ENCODE measurements at places on chromosomes 4 and X. TPM values are rescaled to one million over a fixed set of nuclear protein-coding genes. Genes with fewer than 3 reads are reported as not detected.

DNA sequence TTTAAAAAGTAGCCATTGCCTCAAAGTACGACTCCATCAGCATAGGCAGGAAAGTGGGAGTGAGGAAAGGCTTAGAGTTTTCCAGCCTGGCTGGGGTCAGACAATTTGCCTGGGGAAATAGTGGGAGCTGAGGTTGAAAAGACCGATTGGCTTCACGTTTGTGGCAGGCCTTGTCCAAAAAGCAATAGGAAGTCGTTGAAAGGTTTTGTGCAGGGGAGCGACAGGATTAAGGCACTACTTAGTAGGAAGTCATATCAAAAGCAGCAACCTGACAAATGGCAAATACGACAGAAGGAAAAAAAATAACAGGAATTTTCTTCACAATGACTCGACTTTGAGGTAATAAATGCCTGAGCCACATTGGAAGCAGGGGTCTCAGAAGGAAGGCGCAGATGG, 691 bp upstream of the EREG start:
- DNase-seq: no peak

EPHA5 gene
- not detected for total RNA-seq

CSAG2 gene
- total RNA-seq: not detected

- no peak for DNase-seq
These were observed 11.4 kb downstream of the ASIC5 start for GRCh38 chr4:155854582-155855226.

GRCh38 chrX:3307881-3308280, 38.6 kb downstream of the MXRA5 start:
- DNase-seq: no peak

- no peak for DNase-seq
These were observed 56.7 kb downstream of the DOCK11 start for GRCh38 chrX:118552121-118552900.

TCEAL8 gene
- total RNA-seq: 21.9 TPM

GRCh38 chrX:113868177-113868576, 715.7 kb upstream of the HTR2C start:
- no peak for DNase-seq

- DNase-seq: no peak
These were observed 21.1 kb downstream of the HOPX start for GRCh38 chr4:56659946-56660345.

- no peak for DNase-seq
These were observed 11.4 kb upstream of the CITED1 start for GRCh38 chrX:72317139-72317538.

DNA sequence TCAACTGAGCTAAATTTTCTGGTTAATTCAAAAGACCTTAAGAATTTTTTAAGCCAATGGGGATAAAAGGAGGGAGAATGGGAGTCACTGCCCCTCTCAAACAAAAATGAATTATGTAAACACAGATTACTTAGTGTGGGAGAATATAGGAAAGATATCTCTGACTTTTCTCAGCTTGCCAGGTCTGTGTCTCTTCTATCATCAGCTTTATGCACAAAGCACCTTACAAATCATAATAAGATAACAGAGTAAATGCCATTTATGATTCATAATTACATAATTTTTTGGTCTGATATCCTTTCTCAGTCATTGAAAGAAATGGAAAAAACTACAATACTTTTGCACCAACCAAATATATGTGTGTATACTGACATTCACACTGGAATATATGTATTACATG, 604.6 kb upstream of the FAM241A start:
- DNase-seq: no peak

GRCh38 chr4:15961781-15962510, 1.0 kb downstream of the FGFBP2 start:
- no peak for DNase-seq

GRCh38 chrX:72236841-72237240, 2.0 kb downstream of the ERCC6L start:
- DNase-seq: no peak

- DNase-seq: no peak
These were observed 442.7 kb downstream of the EPHA5 start for GRCh38 chr4:65227628-65228027.

NPNT gene
- total RNA-seq: 0.17 TPM

- no peak for DNase-seq
These were observed 192.8 kb upstream of the BCOR start for GRCh38 chrX:40290517-40290916.

MAOA gene
- total RNA-seq: 0.54 TPM

HERC3 gene
- total RNA-seq: 12.8 TPM

- DNase-seq: no peak
These were observed 479 bp downstream of the BRCC3 start for GRCh38 chrX:155071694-155072280.

DNA sequence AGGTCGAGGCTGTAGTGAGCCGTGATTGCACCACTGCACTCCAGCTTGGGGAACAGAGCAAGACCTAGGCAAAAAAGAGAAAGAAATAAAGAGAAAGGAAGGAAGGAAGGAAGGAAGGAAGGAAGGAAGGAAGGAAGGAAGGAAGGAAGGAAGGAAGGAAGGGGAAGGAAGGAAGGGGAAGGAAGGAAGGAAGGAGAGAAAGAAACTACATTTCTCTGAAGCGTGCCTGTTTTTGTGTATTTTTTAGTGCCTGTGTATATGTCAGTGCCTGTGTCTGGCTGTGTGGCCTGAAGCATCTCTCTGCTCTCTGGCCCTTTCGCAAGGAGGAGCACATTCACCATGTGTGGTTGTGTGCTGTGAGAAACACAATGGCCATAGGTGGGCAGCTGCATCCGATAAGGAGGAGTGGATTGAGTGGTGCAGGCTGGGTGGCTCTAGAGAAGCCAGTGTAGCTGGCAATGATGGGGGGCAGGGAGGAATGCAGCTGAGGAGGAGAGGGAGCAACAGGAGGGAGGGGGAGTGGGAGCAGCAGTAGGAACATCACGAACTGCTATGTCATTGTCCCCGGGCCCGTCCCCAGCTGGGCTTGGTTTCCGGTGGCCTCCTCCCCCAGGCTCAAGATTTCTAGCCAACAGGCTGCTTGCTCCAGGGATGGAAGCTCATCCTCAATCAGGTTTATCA, 11.4 kb downstream of the SYN1 start:
- no peak for DNase-seq

CLGN gene
- total RNA-seq: not detected

DNA sequence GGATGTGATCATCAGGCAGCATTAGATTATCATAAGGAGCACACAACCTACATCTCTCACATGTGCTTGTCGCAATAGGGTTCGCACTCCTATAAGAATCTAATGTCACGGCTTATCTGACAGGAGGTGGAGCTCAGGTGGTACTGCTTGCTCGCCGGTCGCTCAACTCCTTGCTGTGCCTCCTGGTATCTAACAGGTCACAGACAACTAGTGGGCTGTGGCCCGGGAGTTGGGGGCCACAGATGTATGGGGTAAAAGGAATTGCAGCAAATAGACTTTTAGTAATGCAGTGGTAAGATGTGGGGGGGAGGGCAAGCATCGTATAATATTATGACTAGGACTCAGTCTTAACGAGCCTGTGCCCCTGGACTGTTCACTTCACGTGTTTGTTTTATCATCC, 624.8 kb downstream of the CENPC start:
- DNase-seq: no peak

VEGFD gene
- not detected for total RNA-seq

GRCh38 chr4:189036906-189037305, 897.7 kb downstream of the TRIML1 start:
- DNase-seq: no peak

DNA sequence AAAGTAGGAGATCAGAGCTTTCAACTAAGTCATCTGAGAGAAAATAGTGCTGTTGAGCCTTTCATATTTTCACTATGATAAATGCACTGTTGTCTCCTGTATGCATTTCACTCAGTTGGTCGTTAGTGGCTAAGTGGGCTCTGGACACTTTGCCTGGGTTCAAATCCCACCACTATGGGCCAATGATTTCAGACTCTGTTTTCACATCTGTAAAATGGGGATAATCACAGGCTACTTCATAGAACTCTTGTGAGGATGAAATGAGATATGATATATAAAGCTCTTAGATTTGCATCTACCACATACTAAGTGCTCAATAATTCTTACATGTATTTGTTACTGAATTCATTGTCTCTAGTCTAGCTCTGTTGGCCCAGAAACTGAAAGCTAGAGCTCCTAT, 16.8 kb downstream of the LNX1 start:
- DNase-seq: no peak

GRCh38 chr4:188779581-188779980, 640.3 kb downstream of the TRIML1 start:
- DNase-seq: no peak

DNA sequence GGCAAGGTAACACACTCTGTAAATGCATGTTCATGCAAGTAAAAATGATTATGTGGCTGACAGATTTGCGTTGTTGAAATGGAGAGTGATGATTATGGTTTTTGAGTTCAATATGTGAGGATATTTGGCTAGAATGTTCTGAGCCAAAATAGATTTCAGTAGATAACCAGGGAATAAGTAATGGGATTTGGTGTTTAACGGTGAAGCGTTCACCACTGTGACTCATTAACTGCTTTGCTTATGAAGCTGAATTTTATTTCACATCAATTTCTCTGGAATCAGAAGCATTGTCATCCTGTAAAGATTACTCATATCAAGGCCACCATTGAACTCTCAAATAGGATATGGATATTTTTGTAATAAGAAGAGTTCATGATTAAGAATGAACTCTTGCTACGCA, 11.7 kb downstream of the AFP start:
- no peak for DNase-seq

F8 gene
- total RNA-seq: 2.7 TPM

DNA sequence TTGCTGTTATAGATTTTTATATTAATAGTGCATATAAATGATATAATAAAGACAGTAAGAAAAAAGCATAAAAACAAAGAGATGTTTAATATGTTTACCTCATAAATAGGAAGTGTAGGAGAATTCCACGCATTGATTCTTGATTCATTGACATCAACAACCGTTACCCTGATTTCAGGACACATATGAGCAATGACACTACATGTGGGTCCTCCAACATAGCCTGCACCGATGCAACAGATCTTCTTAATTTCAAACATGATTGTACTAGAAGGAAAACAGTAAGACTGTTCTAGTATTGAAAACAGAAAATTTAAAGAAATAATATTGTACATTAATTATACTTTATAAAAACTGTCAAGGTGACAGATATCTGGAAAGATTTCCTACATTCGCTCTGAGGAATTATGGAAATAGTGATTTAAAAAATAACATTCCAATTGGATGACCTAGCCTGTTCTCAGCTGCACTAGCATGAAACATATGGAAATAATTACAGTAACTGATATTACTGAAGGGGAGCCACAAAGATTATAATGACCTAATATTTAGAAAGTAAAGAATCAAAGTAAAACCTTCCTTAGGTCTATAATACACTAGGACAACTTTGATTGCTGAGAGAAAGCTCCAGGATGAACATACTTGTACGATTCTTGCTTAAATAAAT, 5.9 kb downstream of the UGDH start:
- no peak for DNase-seq

DNA sequence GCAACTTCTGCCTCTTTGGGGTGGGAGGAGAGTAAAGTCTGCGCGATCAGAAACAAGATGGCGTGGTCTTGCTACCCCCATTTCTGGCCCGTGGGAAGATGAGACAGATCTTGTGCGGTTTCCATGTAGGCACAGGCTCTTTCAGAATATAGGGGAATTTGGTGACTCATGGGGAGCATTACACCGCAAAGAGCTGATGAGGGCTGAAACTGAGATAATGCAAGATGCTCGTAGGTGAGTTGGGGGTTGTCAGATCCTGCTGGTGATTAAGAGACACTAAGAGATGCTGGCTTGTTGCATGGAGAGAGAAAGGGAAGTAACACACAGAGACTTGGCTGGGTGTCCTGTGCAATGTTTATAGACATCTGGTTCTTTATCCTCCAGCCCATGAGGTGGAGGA, 1.5 kb downstream of the EVC start:
- no peak for DNase-seq

TMEM156 gene
- 29.4 TPM for total RNA-seq

ITIH6 gene
- not detected for total RNA-seq

LUZP4 gene
- not detected for total RNA-seq

ZNF185 gene
- 0.54 TPM for total RNA-seq

NXF2 gene
- not detected for total RNA-seq

ADRA2C gene
- total RNA-seq: not detected

MAGEA12 gene
- total RNA-seq: not detected

UCP1 gene
- total RNA-seq: not detected

UGT2A1 gene
- total RNA-seq: not detected

SLC7A11 gene
- 2.7 TPM for total RNA-seq

AWAT1 gene
- not detected for total RNA-seq

DNA sequence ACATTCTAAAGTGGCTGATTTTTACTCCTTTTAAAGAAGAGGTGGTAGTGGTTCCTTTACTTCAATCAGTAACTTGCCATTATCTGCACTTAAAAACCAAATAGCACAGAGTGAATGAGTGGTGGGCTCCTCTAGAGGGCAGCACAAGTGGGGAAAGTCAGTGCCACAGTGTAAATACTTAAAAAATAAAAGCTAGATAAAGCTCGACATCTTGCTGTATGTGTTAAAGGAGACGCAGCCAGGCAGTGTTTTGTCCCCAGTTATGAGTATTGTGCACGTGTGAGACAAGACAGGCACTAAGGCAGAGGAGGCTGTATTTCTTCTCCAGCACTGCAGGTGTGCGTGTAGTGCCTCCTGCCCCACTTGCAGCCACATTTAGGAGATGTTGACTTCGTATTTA, 24.6 kb downstream of the NAP1L5 start:
- no peak for DNase-seq

DNA sequence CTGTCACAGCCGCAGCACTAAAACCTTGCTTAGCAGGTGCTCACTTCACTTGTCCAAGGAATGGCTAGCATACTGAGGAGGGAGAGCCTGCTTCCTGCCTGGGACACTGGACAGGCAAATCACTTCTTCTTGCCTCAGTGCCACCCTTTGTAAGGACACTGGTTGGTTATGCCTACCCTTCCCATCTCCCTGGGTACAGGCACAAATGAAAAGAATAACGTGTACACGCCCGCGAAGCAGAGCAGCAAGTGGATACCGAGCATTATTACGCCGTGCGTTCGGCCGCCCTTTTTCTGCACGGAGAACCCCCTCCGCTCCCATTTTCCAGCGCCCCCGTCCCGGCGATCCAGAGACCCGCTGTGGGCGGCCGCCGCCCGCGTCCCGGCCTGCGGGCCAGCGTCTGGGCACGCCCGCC, 338 bp upstream of the KLHL2 start:
- no peak for DNase-seq

GRCh38 chr4:8762951-8763735, 108.5 kb downstream of the HMX1 start:
- no peak for DNase-seq

USP46 gene
- 9.9 TPM for total RNA-seq

PDGFRA gene
- 0.47 TPM for total RNA-seq

DNA sequence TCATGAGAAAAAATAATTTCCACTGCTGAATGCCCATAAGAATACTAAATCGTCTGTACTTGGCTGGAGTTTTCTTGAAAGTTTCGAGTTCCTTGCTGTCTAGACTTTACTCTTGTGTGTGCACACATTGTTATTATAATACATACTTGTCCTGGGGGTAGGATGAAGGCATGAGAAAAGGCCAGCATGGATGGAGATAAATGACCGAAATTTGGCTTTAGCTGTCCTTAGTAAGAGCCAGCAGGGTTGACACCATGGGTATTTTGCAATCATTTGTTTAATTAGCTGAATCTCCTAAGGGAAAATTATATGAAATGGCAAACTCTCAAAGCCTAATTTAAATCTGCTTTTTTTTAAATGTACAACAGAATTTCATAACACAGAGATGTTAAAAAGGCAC, 641.6 kb downstream of the ADGRL3 start:
- DNase-seq: no peak

CENPVL1 gene
- not detected for total RNA-seq

RAB41 gene
- not detected for total RNA-seq

GATA1 gene
- not detected for total RNA-seq
